CD4-positive, alpha-beta T cell treated with Interleukin-21 for 1 hour (primary cell): ENCODE measurements at places on chromosomes 3 and 15.

- DNase-seq = no peak
These were observed 332.5 kb upstream of the SEMA6D start for GRCh38 chr15:47384776-47385175.

- peak; percentile 60 for DNase-seq
These were observed 75.1 kb downstream of the CCK start for GRCh38 chr3:42190701-42191442.

DNA sequence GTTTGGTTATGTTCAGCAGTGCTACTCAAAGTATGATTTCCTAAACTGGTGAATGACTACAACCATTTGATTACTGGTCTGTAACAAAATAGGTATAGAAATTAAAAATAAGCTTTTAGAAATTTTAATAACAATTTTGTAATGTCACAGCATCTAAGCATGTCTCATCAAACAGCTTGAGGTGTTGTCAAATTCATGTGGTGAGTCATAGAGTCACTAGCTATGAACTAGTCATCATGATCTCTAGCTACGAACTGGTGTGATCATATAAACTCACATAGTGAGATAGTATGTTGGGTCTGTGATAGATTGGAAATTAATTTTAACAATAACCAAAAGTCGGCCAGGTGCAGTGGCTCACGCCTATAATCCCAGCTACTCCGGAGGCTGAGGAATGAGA is 213.9 kb upstream of the RBMS3 start:
- no peak for DNase-seq

DNA sequence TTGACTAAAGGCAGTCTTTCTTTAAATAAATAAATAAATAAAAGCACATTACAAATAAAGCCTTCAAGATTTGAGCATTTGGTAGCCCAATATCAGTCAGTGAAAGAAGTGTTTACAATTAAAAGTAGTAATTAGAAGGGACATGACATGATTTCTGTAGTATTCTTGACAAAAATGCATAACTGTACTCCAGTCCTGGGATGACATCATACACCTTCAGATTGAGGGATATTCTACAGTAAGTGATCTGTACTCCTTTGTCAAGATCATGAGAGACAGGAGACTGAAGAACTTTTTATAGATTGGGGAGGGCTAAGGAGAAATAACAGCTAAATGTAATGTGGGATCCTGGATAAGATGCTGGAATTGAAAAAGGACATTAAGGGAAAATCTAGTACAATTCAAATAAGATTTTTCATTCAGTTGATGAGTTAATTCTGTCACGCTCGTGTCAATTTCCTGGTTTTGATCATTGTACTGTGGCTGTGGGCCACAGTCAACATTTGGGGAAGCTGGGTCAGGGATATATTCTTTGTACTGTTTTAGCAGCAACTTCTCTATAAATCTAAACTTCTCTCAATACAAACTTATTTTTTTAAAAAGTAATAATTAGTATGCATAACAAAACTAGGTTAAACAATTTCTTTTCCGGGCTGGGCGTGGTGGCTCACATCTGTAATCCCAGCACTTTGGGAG is 314.8 kb downstream of the PTPRG start:
- no peak for DNase-seq

- no peak for DNase-seq
These were observed 16.7 kb downstream of the MIX23 start for GRCh38 chr3:122366379-122366749.

DNA sequence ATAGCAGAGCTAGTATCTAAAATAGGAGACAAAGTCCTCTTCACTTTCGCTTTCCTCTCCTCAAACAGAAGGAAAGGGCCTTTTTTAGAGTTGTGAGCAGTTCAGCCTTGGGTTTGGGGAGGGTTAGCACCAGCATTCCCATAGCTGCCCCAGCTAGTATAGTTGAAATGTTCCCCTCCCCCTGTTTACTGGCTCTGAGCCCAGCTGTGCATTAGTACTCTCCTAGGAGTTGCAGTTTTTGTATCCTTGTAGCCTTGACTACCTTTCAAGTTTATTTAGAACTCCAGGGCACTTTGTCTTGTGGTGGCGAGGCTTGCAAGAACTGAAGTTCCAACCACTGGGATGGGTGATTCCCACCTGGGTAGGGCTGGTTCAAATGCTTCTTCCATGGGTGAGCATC is 245.1 kb upstream of the NAALADL2 start:
- no peak for DNase-seq

DNA sequence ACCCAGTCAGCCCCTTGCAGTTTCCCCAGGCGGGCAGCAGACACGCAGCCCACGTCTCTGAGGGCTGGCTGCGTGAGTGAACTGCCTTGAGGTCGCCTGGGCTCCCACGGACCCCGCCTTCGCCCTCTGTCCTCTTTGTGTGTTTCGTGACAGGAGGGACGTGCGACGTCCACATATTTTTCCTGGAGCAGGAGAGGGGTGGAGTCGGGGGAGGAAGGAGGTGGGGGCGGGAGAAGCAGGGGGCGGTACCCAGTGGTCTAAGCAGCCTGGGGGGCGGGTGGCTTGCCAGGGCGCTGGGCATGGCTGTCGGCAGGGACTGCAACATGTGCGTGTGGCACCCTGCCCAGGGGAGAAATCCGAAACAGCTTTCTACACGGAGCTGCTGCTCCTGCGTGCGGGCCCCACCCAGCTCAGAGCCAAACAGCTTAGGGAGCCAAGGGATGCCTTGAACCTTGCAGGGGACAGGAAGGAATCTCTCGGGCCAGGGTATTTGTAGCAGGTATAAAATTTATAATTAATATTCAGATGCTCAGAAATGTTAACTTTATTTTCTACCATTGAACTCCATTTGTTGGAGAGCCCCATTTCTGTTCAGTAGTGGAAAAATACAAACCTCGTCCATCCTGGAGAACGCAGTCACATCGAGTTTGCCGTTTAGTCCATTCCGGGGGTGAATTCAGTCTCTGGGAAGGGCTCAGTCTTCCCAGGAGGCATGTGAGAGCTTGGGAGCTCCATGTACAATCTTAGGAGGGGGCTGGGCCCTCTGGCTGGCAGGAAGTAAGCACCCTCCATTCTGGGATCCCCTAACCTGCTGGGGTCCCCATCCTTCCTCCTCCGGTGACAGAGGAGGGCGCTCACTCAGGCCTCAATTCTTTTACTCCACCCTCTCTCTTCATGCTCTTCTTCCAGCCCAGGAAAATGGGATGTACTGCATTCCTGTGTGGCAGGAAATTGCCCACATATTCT is 79.1 kb upstream of the MEF2A start:
- no peak for DNase-seq

- DNase-seq = no peak
These were observed 38.6 kb upstream of the APH1B start for GRCh38 chr15:63238796-63239195.

DNA sequence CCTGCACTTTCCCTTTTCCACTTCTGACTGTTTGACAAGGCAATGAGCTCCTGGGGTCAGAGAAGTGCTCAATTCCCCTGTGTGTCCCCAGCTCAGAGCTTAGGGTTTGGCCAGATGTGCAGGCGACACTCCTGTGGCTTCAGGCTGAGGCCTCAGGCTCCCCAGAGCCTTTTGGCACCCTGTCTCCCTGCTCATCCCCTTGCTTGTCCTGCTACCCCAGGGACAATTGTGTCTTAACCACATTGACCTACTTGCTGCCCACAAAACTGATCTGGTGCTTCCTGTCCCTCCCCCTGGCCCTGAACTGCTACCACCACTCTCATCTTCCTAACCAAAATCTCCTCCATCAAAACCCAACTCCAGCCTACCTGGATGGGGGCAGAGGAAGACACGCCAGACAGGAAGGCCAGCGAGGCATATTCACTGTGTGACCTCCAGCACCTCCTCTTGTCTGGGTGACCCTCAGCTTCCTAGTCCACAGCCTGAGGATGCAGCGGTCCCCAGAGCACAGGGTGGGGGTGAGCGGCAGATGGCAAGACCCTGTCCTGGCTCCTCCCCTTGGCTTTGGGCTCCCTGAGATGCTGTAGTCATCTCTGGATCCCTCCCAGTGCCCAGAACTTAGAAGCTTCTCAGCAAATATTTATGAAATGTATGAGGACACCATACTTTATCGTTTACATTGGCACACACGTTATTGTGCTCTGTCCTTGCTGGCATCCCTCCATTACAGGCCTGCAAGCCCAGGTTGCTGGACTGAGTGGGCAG is 98.9 kb upstream of the SLC6A6 start:
- peak; percentile 2 for DNase-seq

DNA sequence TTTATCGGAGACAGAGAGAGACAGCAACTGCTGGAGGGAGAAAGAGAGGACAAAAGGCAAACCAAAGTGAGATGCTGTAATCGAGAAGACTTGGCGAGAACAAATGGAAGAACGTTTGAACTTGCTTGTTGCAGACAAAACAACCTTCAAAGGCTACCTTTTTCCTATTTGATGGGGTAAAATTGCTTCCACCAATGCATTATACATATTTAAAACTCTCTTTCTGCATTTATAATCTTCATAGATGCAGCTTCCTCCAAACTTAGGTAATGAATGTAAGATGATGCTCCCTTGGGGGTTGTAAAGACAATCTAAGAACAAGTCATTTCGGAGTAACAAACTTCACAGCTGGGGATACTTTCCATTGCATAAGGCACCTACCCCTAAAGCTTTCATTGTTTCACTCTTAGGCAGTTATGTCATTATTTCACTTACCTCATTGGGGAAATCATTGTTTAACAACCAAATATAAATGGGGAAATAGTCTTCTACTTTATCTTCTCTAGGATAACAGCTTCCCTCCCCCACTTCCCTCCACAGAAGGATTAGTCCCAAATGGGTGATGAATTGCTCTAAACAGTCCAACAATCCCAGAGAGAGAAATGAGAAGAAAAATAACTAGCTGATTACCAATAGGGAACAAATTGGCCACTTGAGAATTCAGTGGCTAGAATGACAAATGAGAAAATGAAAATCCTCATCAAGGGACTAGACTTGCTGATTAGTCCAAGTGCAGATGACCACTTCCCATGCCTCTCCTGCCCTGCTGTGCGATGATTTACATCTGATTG is 269.8 kb upstream of the ADAMTS9 start:
- no peak for DNase-seq

- no peak for DNase-seq
These were observed 31.5 kb upstream of the C15orf39 start for GRCh38 chr15:75170203-75170602.

- DNase-seq = no peak
These were observed 108.1 kb upstream of the GMNC start for GRCh38 chr3:190970560-190970959.

DNA sequence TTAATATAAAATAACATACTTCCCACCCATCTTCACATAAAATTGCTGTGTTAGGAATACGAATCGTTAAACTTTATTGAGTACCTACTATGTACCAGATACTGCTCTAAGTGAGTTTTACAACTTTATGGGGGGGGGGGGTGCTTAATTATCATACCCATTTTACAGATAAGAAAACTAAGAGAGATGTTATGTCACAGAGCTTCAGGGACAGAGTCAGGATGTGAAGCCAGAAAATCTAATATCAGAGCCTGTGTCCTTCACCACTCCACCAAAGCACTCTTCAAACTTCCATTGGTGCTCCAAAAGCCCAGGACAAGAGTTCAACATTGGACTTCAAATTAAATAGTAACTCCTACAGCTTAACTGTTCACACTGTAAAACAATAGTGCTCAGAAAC is 8.6 kb downstream of the LINS1 start:
- DNase-seq = no peak

DNA sequence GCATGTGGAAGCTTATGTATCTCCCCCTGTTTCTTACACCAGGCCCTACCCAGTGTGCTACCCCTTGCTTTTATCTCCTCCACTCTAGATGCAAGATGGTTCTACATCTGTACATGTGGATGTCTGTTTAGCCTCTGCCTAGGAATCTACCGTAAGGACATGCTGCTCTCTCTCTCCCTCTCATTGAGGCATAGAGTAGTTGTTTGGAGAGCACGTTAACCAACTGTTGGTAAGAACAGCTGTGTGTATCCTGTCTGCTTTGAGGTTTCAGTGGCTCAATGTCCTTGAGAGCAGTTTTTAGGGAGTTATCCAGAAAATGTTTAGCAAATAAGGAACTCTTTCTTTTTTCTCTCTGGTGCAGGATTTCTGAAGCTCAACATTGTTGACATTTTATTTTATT is 152.8 kb downstream of the DNAJB8 start:
- no peak for DNase-seq

GRCh38 chr3:104755791-104756190 is 610.9 kb upstream of the ALCAM start:
- no peak for DNase-seq

DNA sequence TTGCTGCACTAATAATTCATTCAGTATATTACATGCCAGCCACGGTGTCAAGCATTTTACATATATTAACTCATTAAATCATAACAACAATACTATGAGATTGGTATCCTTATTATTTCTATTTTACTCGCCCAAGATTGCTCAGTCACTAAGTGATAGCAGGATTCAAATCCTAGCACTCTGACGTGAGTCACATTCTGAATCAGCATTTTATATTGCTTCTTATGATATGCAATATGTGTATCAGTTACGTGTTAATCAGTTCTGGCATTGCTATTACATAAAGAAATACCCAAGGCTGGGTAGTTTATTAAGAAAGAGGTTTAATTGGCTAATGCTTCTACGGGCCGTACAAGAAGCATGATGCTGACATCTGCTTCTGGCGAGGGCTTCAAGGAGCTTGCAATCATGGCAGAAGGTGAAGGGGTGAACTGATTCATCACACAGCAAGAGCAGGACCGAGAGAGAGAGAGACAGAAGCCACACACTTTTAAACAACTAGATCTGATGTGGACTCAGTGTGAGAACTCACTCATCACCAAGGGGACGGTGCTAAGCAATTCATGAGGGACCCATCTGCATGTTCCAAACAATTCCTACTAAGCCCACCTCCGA is 166.5 kb upstream of the TMCO5A start:
- no peak for DNase-seq

GRCh38 chr15:95659656-95660055 is 670.8 kb upstream of the NR2F2 start:
- no peak for DNase-seq

DNA sequence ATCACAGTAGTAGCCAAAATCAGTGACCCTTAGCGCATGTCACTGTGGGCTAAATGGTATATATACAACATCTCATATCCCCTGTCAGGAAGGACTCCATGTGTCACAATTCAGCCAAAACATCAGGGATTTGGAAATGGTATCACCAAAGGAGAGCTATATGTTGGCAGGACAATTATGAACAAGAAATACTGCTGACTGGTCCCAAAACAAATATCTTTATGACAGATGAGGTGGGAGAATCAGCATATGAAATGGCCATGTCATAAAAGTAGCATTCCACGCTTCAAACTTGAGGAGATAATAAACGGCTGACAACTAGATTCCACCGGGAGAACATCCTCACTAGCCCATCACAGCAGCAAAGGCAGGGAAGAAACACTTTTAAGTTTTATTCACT is 158.4 kb downstream of the MAGI1 start:
- no peak for DNase-seq

DNA sequence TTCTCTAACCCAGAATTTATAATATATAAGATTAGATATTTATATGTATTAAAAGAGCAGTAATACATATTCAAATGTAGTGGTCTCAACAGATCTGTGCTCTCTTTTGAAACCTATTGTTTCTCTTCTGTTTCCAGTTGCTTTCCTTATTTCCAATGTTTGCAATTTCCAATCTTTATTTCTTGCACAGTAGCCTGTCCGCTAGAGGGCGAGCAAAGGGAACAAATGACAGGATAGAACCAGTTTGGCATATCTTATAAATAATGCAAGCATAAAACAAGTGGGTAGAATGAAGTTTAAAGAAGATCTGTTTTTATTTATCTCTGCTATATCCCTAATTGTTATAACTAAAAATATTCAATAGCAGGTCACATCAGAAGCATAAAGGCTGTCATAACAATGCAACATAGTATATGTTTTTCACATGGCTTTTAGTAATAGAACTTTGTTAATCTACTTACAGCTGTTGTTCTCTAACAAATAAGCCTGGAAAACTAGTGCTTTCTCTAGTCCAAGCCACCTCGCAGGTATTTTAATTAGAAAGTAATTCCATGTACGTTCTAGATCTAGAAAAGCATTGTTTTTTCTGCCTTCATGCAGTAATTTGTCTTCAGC is 15.1 kb upstream of the TCAIM start:
- peak; percentile 59 for DNase-seq
